ENCODE measurements at places on chromosomes 2 and 18. TPM values are rescaled to one million over a fixed set of nuclear protein-coding genes. Genes with fewer than 3 reads are reported as not detected.

GRCh38 chr2:130307850-130308249 lies 34.8 kb upstream of the IMP4 start:
- H3K4me3 ChIP-seq = no peak overlapping the region
- no peaks in the 10 kb centered on the region for H3K27me3 ChIP-seq
- H3K4me1 ChIP-seq = no peaks in the 10 kb centered on the region
- H3K27ac ChIP-seq = no peak overlapping the region
- DNase-seq = no peak

DNA sequence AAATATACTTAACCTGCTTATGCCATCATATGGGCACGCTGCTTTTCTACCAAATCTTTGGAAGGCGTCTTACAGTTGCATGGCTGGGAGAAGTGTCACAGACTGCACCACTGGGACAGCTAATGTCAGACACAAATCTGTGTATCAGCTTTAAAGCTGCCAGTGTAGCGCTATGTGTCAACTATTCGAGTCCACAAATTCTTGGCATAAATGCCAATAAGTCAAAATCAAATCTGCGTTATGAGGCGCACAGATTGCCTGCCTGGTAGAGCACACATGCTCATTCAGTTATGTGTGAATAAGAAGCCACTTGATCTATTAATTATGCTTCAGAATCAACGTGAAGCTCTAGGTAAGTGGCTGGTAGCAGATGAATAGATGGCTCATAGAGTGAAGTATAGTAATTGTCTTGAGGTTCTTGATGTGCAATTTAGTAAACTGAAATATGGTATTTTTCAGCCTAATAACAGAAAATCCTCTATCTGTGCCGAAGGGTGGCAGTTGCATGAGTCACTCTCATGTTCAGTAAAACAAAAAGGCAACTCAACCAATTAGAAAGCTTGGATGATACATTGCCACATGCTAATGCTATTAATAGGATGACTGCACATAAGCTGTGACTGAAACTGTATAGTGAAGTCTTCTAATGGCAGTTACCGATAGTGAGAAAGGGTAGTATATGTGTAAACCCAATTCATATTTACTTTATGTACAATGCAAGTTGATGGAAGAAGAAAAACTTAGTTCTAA lies 52.0 kb downstream of the DCC start:
- no peaks in the 10 kb centered on the region for H3K27me3 ChIP-seq
- no peak overlapping the region for H3K4me3 ChIP-seq
- no peaks in the 10 kb centered on the region for H3K36me3 ChIP-seq
- no peak for DNase-seq

- DNase-seq = no peak
- H3K4me1 ChIP-seq = no peaks in the 10 kb centered on the region
- H3K4me3 ChIP-seq = no peak overlapping the region
- H3K27ac ChIP-seq = no peak overlapping the region
- no peaks in the 10 kb centered on the region for H3K27me3 ChIP-seq
Measured at GRCh38 chr2:64201151-64201550, 56.9 kb upstream of the PELI1 start.

- H3K4me1 ChIP-seq = peaks cover 41% of the 10 kb centered on the region
- no peaks in the 10 kb centered on the region for H3K27me3 ChIP-seq
- peak overlapping the region; percentile 98 for H3K27ac ChIP-seq
- H3K36me3 ChIP-seq = peaks cover 10% of the 10 kb centered on the region
Measured at GRCh38 chr2:43222475-43223309, 3.7 kb downstream of the ZFP36L2 start.

DNA sequence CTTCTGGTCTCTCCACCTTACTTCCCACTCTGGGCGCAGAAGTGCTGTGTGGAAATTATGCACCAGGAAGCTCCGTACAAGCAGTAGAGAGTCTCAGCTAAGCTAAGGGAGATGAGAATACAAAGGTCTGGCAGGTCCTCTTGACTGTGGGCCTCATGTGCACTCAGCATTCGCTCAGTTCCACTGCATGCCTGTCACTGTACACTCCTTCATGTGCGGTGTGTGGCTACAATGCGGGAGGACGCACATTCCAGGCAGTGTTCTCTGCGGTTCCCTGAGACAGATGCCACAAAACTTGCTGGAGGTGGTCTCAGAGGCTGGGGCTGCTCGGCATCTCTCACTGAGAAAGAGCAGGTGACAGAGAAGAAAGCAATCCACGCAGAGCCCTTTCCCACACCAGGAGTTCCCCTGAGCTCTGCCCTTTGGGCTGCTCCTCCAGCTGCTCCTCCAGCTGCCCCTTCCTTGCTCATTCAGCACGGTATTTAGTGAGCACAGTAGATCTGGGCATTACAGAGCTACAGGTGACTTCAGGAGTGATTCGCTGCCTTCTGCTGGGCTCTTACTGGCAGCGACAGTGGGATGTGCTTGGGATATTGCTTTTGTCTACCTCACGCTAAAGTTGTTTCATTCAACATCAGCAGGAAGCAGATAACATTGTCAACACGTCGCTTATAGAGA lies 176.6 kb downstream of the SH3RF3 start:
- no peak overlapping the region for H3K4me3 ChIP-seq
- H3K36me3 ChIP-seq = no peaks in the 10 kb centered on the region
- no peaks in the 10 kb centered on the region for H3K27me3 ChIP-seq
- no peak overlapping the region for H3K27ac ChIP-seq

DNA sequence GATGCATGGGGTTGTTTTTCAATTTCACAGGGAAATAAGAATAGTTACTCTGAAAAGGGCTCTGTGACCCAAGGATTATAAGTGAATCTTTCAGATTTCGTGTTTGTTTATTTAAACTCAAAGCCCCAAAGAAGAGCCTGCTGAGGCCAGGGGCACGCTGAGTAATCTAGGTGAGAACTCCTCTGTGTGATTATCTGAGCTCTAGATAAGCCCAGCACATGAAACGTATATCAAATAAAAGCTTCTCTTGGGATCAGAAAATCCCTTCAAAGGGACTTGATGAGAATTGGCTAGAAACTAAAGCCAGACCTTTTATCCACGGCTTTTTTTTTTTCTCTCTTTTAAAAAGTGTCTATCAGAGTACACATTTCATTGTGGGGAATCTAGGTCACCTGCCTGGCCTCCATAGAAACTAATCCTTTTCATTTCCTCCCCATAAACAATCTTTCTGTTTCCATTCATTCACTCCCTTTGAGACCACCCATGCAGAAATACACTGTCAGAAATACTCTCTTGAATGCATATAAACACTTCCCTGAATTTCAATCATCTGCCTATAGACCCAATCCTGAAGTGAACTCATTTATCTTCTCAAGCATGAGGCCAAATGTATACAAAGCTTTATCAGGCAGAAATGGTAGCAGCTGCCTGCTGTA lies 137.4 kb downstream of the RIT2 start:
- H3K4me3 ChIP-seq = no peak overlapping the region
- no peaks in the 10 kb centered on the region for H3K36me3 ChIP-seq
- no peak overlapping the region for H3K27ac ChIP-seq

SLC8A1 gene
- 3.3 TPM for total RNA-seq
